ENCODE measurements at places on chromosomes 2 and 18.

GRCh38 chr18:45621061-45621511, 5.8 kb downstream of the SLC14A2 start:
- peak; percentile 12 for DNase-seq

GRCh38 chr2:150700666-150701580, 213.5 kb upstream of the RND3 start:
- no peak for DNase-seq

DNA sequence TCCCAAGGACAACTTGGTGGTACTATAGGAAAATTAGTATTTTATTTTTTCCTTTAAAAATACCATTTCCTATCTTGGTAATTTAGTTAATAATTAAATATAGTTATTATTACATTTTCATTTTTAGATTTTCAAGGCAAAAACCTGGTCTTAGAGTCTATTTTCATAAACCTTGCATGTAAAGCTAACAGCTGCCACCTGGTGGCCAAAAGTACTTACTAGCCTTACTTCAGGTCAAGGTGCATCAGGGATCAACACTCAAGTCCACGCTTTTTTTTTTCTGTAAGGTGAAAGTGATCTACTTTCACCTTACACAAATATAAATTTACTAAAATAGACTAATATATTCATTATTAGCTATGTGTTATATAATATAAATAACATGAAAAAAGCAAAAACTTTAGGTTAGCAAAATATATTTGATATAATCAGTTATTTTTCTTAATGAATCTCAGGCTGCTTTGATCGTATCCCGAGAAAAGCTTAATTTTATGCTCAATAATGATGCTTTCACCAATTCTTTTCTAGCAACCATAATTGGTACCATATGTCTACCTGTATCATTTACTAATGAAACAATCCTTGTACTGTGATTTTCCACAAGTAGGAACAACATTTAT, 62.5 kb downstream of the RELCH start:
- DNase-seq: peak; percentile 57

GRCh38 chr2:240134466-240134865, 1.6 kb downstream of the COPS9 start:
- no peak for DNase-seq

- no peak for DNase-seq
These were observed 43.3 kb downstream of the ZNF532 start for GRCh38 chr18:58908006-58908405.

DNA sequence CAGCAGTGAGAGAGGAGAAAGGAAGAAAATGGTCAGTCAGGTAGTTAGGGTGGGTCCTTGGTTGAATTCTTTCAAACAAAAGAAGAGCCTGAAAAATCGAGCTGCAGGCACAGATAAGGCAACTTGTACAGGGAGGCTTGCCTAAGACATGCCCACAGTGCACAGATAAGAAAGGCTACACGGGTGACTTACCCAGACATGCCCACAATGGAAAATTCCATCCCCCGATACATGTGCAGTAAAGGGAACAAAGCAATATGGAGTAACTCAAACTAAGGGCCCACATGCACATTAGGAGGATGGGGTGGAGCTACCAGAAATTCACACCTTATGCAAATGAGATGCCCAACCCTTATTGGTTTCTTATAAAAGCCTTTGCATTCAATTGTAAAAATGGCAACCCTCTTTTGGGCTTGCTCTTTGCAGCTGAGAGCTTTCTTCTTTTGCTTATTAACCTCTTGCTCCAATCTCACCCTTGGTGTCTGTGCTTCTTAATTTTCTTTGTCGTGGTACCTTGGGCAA, 110.3 kb upstream of the RMP24 start:
- DNase-seq: no peak

GRCh38 chr2:215771241-215771640, 242.1 kb downstream of the MREG start:
- DNase-seq: no peak

DNA sequence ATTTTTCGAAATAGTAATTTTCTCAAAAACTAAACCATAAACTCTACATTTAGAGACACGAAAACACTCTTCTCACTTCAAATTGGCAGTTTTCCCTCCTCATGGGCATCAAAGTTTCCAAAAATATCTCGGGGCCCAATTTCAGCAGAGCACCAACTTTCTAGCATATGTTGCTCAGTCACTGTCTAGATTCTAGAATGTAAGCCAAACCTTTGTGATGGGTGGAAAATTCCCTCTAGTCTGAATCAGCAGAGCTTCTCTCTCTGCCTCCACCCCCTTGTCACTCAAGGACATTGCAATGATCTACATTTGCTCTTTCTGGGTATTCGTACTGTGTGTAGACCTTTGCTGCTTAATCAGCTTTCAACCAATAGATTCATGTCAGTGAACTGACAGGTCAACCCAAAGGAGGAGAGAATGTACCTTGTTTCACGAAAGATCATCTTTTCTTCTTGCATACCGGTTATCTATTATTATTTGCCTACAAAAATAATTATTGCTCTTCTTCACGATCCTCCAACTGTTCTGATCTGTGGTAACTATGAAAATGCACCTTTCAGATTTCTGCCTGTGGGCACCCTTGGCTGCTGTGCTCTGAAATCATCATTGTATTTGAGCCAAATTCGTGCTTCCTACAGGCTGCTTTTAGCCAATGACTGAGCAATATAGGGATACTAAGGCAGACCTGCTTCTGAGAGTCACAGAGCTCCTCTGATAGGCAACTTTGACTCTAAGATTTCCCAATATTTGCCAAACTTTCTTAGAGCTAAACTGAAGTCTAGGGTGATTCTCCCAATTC, 38.7 kb upstream of the GLS start:
- no peak for DNase-seq

DNA sequence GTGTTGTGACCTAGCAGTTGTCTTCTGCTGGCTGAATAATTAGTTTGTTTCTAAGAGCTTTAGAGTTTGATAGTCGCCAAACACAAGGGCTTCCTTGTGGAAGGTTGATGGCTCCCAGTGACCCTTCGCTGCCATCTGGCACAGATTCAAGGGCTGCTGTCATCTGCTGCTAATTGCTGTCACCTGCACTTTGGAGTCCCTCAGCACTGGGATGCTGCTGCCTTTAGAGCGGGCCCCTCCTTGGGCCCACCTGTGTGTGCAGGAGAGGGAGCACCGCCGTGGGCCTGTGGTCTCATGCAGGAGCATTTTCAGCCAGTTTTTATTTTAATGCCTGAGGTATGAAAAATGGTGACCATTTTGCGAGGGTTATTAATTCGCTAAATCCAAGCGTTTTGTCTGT, 154.0 kb upstream of the NFATC1 start:
- no peak for DNase-seq
